ENCODE measurements at places on chromosomes 2 and 18. TPM values are rescaled to one million over a fixed set of nuclear protein-coding genes. Genes with fewer than 3 reads are reported as not detected.
A peak's percentile ranks its signal among the peaks of the same experiment; 100 is the strongest.

GRCh38 chr2:148909114-148909513 lies 34.1 kb downstream of the KIF5C start:
- DNase-seq, result no peak

DNA sequence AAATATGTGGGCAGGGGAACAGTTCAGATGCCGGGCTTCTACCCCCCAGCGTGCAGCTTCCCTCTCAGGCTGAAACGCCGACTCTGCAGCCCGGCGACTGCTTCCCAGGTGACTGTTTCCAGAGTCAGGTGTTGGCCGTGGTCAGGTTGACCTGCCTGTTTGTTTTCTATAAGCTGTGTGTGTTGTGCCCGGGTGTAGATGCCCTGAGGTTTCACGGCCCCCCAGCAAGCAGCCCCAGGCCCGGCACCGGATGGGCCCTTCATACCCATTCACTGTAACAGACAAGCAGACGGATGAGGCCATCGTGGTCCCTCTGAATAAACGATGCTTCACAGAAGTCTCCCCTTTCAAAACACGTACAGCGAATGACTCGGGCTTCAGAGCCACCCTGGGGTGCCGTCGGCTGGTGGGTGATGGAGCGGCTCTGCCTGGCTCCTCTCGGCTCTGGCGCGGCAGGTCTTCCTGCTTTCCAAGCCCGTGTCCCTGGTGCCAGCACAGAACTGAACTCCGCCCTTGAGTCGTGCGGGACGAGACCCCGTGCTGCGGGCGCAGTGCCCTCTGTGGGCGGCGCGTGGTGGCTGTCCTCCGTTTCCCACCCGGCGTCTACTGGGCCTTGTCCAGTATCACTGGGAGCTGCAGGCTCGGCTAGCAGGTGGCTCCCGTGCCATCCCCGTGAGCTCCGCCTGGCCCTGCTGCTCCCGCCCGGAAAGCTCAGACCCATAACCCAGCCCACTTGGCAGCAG lies 15.0 kb upstream of the KCNG2 start:
- DNase-seq, result no peak

- peak; percentile 67 for DNase-seq
Observed at GRCh38 chr2:105403783-105404698, 5.2 kb upstream of the FHL2 start.

DNA sequence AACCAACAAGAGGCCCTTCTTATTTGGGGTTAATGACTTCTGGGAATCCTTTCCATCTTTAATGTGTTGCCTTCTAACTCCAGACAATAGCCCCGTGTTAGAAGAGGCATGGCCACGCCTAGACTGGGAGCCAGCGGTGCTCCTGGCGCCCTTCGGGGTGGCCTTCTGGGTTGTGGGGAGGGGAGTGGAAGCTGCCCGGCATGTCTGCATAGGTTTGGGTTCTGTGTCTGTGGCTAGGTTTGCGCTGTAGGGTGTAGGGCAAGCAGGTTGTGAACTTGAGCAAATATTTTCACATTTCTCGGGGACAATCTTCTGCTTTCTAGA lies 40.4 kb downstream of the CELF4 start:
- DNase-seq, result no peak

DNA sequence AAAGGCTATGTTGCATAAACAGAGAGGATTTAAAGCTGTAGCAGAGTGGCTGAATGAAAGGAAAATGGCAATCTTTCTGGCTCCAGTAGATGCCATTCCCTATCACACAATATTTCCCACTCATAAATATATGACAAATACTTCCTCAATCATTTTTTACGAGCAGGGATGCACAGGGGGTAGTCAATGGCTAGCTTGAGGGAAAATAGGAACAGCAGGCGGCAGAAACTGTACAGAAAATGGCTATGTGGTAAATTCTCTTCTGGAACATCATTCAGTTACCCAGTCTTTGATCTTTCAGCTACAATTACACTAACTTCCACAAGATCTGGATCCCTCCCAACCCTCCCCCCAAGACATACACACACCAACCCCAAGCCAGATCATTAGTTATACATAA lies 127.2 kb downstream of the OLA1 start:
- DNase-seq, result no peak

GRCh38 chr2:556485-556884 lies 120.7 kb downstream of the TMEM18 start:
- DNase-seq, result no peak

GRCh38 chr2:207635468-207636200 lies 10.4 kb upstream of the METTL21A start:
- no peak for DNase-seq

DNA sequence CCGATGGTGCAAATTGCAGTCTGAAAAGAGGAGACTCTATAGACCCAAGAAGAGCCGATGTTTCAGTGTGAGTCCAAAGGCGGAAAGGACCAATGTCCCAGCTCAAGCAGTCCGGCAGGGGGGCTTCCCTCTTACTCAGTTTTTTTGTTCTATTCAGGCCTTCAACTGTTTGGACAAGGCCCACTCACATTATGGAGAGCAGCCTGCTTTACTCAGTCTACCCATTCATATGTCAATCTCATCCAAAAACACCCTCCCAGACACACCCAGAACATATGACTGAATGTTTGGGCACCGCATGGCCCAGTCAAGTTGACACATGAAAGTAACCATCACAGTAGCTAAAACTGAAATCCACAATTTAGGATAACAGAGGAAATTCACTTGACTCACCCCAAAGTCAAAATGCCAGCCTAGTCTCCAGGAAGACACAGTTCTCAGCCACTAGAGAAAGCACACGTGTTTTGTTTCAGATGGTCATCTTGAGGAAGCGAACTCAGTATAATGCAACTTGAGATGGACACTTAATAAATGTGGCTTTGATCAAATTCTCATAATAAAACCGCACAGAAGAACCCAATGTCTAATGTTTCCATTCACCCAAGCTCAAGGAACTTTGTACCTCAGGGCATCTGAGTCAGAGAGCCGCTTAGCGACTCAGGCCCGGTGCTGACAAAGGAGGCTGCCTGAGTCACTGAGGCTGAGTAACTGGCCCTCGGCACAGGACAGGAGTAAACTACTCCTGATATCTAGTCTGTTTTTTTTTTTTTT lies 2.4 kb downstream of the FHL2 start:
- peak; percentile 85 for DNase-seq

GRCh38 chr18:11320986-11321385 lies 171.6 kb upstream of the PIEZO2 start:
- DNase-seq, result no peak

- no peak for DNase-seq
Observed at GRCh38 chr2:43097644-43098408, 128.6 kb downstream of the ZFP36L2 start.

GRCh38 chr18:53509886-53510285 lies 714.6 kb downstream of the MBD2 start:
- no peak for DNase-seq

- no peak for DNase-seq
Observed at GRCh38 chr2:38533180-38533579, 69.5 kb downstream of the HNRNPLL start.

DNA sequence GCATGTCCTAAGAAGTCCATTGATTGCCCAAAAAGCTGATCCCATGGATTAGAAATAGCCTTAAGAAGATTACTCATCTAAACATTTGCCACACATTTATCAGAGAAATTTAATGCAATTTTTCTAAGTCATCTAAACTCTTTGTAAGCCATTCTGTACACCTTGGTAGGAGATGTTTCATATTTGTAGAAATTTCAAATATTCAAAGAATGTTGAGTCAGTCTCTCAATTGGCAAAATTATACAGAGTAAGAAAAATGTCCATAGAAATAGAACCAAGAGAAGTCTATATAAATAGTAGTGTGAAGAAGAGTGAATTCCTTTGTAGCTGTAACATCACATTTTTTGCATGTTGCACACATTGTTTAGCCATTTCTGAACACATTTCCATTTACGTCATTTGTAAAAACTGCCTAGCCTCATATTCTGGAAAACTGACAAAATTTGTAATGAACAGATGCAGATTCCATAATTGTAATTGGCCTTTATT lies 128.6 kb downstream of the MSTN start:
- DNase-seq, result peak; percentile 22

GRCh38 chr2:204551512-204551863 lies 6.2 kb downstream of the PARD3B start:
- no peak for DNase-seq

Gene CTAGE1
- not detected for polyA plus RNA-seq

Gene AQP4
- polyA plus RNA-seq, result not detected

Gene GLB1L
- 5.8 TPM for polyA plus RNA-seq

Gene VSNL1
- not detected for polyA plus RNA-seq

Gene HRH4
- 0.07 TPM for polyA plus RNA-seq

Gene SLC38A11
- 0.07 TPM for polyA plus RNA-seq

Gene GCG
- not detected for polyA plus RNA-seq

Gene TNS1
- polyA plus RNA-seq, result 10.6 TPM

Gene ASAP2
- polyA plus RNA-seq, result 19.8 TPM

Gene ANKRD62
- not detected for polyA plus RNA-seq

Gene C2orf80
- not detected for polyA plus RNA-seq

Gene CHRND
- polyA plus RNA-seq, result not detected
